Substantia nigra (tissue), 51 donors: ENCODE measurements at places on chromosomes 11 and 22.

DNA sequence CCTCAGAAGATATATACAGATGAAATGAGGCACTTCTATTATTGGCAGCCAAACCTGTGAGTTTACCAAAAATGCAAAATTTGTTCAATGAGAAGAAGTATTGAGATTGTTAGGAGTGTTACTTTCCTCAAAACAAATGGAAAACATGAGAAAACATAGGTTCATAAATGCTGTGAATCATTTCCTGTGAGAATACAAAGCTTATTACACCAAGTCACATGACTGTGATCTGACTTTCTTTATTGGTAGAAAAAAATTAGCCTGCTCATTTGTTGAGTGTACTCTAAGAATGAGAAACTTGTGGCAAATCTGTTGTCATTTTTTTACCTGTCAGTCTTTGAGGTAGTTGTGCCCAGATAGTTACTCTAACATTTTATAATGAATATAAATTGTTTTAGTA is 215.1 kb downstream of the TMEM135 start:
- no peak for DNase-seq

GRCh38 chr11:32152216-32152615 is 61.3 kb downstream of the RCN1 start:
- no peak for DNase-seq

DNA sequence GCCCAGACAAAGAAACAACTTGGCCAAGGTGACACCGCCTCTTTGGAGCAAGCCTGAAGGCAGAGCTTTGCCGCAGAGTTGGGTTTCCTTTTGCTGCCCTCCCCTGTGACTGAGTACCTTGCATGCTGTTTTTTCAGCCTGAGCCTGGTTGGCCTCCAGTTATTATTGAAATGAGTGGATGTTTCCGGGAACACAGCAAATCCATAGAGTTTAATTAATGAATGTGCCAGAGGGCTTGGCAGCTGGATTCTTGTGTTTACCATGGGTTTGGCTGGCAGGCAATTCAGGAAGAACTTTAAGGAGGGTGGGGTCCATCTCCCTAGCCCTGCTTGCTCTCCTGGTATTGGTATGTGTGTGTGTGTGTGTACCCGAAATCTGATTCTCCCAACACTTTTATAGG is 65.6 kb upstream of the CRYBB3 start:
- DNase-seq: no peak

DNA sequence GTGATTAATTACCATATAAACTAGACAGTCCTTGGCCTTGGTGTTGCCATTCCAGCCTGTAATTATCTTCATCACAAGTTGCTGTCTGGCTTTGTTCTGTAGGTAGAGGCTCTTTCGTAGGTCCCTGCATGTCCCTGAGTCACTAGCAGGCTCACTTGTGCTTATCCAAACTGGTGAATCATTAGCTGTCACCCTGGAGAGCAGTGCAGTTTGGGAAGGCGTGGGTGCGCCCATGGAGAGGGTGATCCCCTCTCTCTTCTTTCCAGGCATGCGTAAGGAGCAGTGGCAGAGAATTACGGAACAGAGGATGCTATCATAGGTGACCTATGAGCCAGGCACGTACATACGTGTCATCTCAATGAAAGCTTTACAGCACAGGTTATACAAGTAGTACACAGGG is 11.0 kb upstream of the EHF start:
- DNase-seq: no peak

GRCh38 chr11:134853992-134854991 is 442.2 kb upstream of the B3GAT1 start:
- DNase-seq: no peak

DNA sequence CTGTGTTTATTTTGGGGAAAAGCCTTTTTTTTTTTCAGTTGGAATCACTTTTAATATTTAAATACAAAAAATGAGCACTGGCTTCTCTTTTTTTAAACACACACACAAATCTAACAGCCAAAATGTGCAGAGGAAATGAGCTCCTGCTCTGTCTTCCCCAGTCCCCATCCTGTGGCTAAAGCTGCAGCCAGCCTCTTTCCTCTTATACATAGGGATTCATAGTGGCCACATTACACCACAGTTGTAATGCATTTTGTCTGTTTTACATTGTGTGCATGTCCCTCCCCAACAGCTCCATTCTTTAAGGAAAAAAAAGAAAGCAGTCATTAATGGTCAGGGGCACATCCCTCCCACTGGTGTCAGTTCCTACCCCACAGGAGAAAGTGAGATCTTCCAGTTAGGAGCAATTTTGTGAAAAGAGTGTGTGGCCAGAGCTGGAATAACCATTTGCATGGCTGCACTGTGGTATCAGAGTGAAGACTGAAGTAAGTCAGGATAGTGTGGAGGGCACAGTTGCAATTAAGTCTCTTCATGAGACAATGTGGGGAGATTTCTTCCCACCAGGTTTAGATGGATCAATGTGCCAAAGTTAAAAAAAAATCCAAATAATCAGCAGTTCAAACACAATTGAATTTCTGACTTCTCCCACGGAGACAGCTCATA is 220.6 kb downstream of the TMEM135 start:
- DNase-seq: no peak

GRCh38 chr11:110070176-110070575 is 23.0 kb upstream of the ZC3H12C start:
- no peak for DNase-seq

- no peak for DNase-seq
These were observed 7.5 kb downstream of the IL18 start for GRCh38 chr11:112156153-112156955.

DNA sequence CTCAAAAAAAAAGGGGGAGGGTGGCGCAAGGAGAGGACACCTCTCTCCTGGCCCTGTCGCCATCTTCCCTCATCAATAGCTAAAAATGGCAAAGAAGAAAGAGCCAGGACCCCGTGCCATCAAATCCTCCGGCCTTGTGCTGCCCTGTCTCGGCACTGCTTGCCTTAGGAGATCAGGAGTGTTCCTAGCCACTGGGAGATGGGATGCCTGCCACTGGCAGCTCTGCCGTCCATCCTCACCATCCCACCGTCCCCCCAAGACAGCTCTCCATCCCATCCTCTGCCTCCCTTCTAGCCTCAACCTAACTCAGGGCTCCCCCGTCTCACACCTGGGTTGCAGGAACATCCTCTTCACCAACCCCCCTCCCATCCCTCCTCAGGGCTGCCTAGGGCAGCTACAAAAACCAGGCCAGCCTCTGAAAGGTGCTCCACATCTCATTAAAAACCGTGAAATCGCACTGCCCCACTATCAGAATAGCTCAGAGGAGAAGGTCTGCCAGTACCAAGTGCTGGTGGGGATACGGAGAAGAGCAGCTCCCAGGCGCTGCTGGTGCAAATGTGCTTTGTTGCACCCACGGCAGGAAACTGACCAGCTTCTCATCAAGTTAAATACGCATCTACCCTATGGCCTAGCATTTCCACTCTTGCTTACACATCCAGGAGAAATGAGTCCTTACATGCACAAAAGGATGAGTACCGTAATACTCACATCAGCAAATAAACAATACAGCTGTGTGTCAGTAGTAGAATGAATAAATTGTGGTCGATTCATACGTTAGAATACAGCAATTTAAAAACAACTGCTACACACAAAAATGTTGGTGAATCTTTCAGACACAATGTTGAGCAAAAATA is 31.7 kb upstream of the GCAT start:
- no peak for DNase-seq

DNA sequence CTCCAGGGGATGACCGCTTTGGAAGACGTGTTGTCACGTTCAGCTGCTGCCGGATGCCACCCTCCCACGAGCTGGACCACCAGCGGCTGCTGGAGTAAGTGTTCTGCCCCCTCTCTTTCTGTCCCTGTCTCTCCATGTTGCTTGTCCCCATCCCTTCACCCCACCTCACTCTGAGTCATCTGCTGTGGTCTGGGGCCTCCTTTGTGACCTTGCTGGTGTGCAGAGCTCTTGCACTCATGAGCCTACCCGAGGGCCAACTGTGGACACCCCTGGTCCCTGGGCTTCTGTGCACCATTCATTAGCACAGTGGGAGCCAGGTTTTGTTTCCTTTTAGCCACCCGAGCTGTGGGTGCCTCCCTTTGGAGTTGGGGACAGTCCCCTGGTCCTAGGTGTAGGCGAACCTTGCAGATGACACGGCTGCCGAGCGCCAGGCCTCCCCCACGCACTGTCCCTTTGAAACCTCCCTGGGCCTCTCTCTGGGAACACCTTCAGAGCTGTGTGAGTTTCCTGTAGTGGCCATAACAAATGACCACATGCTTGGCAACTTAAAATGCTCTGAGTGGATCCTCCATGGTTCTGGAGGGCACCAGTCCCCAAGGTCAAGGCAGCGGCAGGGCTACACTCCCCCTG is 49.8 kb downstream of the ARHGAP8 start:
- no peak for DNase-seq

DNA sequence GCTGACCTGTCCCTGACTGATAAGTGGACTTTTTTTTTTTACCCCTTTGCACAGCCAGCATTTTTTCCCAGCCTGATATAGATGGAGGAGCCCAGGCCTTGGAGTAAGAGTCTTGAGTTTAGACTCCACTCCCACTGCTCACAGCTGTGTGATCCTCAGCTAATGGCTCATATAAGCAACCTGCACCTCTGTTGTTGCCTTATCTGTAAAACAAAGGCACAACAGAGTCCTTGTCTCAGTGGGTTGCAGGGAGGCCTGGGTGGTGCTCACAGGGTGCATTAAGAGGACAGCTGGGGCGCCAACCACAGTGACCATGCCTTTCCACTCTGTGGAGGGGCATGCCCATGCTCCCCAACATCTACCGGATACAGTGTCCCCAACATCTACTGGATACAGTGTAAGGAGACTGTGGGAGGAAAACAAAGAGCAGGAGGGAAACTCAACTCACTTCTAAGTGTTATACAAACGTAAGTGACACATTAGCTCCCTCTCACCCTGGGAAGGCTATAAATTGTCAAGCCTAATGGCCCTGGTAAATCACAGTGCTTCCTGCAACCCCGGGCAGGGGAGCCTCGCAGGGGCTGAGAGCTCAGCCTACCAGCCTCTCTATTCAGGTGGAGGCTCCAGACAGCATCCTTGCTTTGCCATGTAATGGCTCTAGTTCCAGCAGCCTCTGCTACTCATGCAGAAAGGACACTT is 109.5 kb downstream of the TENM4 start:
- DNase-seq: no peak

DNA sequence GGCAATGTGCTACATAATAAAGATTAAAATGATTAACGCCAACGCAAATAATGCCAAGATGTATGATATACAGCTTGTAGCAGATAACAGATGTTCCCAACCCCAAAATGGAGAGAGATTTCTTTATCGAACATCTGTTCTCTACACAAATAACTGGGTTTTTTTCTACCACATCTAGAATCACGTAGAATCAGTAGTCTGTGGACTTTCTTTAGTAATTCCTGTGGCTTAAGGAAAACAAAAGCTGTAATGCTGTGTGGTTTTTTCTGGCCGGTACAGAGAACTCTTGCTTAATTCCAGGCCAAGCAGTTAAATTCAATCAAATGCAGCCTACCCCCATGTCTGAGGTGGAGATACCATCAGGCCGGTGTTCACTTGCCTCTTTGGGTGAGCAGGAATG is 303.4 kb downstream of the FAT3 start:
- no peak for DNase-seq

DNA sequence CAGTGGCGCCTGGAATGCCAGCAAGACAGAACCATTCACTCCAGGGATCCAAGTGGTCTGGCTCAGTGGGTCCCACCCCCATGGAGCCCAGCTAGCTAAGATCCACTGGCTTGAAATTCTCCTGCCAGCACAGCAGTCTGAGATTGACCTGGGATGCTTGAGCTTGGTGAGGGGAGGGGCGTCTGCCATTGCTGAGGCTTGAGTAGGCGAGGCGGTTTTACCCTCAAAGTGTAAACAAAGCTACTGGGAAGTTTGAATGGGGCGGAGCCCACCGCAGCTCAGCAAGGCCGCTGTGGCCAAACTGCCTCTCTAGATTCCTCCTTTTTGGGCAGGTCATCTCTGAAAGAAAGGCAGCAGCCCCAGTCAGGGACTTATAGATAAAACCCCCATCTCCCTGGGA is 125.7 kb upstream of the DDI1 start:
- DNase-seq: no peak

- no peak for DNase-seq
These were observed 13.6 kb upstream of the TMEM216 start for GRCh38 chr11:61378713-61379313.

DNA sequence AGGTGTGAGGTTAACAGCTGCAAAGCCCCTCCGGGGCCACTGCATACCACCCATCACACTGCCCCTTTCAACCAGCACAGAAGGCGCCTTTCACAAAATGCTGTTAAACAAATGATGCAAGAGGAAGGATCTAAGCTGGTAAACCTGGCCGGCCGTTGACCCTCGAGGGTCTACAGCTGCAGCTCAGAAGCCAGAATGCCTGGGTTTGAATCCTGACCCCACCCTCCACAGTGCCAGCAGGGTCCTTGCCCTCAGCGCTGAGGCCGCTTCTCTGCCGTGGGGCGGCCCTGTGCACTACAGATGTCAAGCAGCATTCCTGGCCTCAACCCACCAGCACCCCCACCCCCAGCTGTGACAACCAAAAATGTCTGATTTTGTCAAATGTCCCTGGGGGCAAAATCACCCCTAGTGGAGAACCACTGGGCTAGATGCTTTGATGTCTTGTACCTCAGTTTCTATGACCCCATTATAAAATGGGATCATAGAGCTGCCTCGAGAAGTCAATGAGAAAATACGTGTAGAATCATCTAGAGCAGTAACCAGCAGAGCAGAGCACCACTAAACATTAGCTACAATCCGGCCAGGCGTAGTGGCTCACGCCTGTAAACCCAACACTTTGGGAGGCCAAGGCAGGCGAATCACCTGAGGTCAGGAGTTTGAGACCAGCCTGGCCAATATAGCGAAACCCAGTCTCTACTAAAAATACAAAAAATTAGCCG is 77.9 kb downstream of the CELSR1 start:
- no peak for DNase-seq

DNA sequence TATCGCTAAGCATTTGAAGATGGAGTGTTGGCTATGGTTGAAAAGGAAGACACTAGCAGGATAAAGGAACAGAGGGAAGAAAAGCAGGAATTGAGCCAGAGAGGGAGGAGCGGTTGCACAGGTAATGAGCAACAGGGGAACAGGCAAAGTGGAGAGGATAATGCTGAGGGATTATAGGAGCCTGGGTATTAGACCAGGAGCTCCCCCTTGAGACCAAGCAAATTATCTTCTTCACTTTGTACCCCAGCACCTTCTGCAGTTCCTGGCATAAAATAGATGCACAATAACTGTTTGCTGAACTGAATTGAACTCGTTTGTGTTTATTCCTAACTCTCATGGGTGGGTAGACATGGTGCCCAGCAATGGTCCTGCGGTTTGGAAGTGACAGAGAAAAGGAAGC is 54.6 kb upstream of the OR5P2 start:
- DNase-seq: no peak

DNA sequence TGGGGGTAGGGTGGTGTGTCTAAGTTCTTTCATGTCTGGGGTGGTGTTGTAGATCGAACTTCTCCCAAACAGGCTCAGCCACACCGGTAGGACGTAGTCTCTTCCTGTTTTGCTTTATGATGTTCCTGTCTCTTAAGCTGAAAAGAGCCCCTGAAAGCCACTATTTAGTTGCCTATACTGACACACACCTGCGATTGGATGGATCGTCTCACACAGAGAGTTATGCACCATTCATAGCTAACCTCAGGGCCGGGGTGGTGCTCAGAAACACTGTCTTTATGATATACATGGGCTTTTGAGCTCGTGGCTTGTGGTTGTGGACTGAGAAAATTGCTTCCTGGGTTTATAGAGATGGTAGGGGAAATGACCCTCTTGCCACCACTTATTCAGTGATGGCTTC is 137.6 kb downstream of the TEAD1 start:
- no peak for DNase-seq
